ENCODE measurements at places on chromosomes 16 and 17.

DNA sequence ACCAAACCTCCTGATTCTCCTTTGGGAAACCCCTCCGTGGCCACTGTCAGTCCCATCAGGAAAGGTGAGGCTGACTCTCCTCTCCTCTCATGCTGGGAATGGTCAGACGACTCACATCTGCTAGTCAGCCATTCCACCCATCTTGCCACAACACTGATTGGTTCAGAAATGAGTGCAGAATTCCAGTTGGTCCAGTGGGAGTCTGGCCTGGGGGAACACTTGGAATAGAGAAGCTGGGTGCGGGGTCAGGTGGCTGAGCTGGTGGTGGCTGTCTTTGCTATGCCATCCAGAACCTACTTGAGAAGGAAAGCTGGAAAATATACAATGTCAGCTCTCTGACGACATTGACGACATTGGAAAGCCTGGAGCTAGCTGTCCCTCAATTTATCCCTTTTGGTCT is 23.6 kb upstream of the PLLP start:
- DNase-seq, result no peak

- DNase-seq, result no peak
Measured at GRCh38 chr16:67542464-67542863, 13.8 kb downstream of the RIPOR1 start.

- no peak for DNase-seq
Measured at GRCh38 chr17:6497496-6498221, 53.4 kb downstream of the PIMREG start.

GRCh38 chr17:9037736-9038135 is 16.4 kb downstream of the NTN1 start:
- DNase-seq, result no peak

DNA sequence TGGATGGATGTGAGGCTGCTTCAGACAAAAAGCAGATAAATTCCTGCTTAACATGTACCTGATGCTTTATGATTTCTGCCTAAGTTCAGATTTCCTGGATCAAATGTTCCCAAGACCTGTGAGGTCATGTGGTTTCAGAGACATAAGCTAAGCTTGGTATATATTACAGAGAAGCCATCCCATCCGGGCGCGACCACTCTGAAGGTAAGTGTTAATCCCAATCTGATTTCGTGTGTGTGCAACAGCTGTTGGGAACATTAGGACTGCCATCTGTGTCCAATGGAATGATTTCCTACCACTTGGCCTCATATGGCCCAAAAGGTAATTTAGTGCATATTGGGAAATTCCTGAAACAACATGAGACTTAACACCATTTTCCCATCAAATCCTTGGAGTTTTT is 199.1 kb downstream of the HS3ST3B1 start:
- peak; percentile 83 for DNase-seq

GRCh38 chr16:50555269-50555875 is 7.2 kb downstream of the NKD1 start:
- DNase-seq, result no peak

GRCh38 chr17:44122816-44123355 is 555 bp downstream of the HDAC5 start:
- no peak for DNase-seq

GRCh38 chr17:50276588-50277356 is 2.5 kb downstream of the TMEM92 start:
- DNase-seq, result no peak

GRCh38 chr17:82893779-82894178 is 54.0 kb upstream of the ZNF750 start:
- DNase-seq, result no peak

GRCh38 chr17:29572691-29573557 is 4.4 kb downstream of the TP53I13 start:
- no peak for DNase-seq

GRCh38 chr17:60154616-60155426 is 5.0 kb downstream of the CA4 start:
- DNase-seq, result no peak

DNA sequence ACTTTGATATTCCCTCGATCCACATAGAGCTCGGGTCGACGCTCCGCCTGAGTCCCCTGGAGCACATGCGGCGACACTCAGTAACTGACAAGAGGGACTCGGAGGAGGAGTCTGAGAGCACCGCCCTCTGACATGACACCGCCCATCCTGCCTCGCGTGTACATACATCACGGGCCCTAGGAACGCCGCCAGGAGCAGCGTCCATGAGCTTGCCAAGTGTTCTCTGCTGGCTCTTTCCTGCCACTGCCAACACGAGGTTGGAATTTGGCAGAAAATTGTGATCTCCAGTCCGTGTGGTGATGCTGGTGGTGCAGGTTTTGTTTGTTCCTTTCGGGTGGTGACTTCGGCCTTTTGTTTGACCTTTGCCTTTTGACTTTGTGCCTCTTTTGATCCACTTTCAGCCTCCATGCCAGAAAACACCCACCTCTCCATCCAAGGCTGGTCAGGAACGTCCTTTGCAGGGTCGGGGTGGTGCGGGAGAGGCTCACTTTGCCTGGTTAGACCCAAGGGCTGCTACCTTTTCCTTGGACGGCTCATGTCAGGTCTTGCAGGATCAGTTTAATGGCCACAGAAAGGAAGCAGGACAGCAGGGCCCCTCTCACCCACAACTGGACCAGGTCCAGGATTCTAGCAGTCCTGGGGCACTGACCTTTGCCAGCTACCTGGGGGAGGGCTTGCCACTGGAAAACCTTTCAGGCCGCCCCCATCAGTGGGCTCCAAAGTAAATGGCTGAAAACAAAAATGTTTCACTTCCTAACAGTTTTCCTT is 27.6 kb downstream of the ELAC2 start:
- no peak for DNase-seq

DNA sequence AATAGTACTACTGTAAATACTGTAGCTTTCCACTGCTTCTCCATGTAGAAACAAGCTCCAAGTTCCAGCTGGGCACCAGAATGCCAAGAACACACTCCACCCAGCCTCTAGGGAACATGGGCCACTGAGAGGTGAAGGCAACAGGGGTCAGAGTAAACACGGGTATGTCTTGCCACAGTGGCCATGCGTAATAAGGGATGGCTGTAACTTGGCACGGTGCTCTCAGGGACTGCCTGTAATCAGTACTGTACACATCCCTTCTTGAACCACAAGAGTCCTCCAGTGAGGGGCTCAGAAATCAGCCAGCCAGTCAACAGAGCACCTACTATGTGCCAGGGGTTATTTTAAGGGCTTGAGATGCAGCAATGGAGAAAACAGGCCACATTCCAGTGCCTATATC is 10.8 kb downstream of the LRRC59 start:
- DNase-seq, result no peak

- peak; percentile 78 for DNase-seq
Measured at GRCh38 chr16:77584205-77584859, 138.0 kb upstream of the NUDT7 start.

- no peak for DNase-seq
Measured at GRCh38 chr17:77072670-77073069, 68.1 kb upstream of the SEC14L1 start.

GRCh38 chr17:8100111-8100510 is 12.6 kb upstream of the ALOX12B start:
- DNase-seq, result no peak

DNA sequence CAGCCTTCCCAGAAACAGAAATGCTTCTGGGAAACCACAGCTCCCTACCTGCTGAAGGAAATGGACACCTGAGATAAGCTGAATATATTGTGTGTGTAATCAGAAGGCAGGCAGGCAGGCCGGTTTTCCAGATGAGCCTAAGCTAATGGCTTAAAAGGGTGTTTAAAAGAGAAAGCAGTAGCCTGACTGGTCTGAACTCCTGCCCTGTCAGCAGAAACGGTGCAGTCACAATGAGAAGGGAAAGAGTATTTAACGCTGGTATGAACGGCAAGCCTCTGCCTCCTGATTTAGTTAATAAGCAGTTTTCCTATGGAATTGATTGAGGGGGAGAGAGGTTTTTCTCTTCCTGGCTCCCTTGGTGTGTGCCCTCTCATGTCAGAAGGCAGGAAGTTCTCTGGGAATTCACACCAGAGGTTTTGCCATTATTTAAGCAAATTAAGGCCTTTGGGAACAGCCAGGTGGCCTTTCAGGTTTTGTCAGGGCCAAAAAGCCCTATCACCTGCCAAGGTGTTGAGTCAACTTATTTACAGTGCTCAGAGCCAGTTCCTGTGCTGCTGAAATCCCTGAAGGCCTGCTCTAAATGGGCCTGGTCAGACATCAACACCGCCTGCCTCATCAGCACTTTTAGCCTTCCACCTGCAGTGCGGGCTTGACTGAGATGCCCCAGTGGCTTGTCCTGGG is 41.6 kb downstream of the CDH1 start:
- DNase-seq, result no peak

DNA sequence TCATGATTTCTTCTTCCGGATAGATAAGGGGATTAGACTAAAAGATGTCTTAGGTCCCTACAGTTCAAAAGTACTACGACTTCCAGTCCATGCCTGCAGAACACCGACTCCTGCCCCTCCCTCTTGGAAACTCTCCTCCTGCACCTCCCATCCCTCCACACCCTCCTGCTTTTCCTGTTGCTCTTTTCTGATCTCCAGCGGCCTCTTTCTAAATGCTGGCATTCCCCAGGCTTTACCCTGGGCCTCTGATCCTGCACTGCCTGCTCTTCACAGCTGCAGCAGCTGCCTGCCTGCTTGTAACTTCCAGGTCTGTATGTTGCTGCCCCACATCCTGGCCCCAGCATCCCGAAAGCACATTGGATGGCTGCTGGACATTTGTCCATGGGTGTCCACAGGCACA is 154.2 kb downstream of the KCNJ12 start:
- no peak for DNase-seq

DNA sequence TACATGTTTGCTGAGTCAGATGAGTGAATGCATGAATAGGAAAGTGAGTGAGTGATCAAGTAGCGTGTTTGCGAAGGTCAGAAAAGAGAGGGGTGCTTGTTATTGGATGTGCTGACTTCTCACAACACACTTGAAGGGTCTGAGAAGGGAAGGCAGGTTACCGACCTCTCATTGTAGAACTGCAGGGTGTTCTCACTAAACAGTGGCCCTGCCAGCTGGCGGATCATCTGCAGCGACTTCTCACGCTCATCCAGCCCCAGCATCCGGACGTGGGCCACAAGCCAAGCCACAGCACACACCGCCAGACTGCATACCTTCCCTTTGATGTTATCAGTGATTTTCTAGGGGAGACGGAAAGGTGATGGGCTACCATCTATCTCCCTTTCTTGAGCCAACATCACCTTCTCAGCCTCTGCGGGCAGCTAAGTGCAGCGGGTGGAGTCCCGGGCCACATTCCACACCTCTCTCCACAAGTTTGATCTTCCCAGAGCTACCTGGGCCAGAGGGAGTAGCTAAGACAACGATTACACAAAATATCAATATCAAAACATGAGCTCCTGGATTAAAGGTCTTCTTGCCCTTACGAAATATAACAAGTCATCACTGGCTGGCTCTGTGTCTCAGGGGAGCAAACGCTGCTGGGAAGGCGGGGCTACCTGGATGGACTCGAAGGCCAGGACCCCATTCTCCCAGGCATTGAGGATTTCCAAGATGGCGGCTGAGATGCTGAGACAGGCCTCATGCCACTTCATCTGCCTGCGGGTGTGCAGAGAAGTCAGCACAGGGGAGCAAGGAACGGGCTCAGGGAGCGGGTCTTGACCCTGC is 11.0 kb downstream of the CSF3 start:
- no peak for DNase-seq

GRCh38 chr17:77214328-77214727 is 73.6 kb downstream of the SEC14L1 start:
- DNase-seq, result no peak

GRCh38 chr17:60720763-60721531 is 43.3 kb downstream of the BCAS3 start:
- DNase-seq, result peak; percentile 61

DNA sequence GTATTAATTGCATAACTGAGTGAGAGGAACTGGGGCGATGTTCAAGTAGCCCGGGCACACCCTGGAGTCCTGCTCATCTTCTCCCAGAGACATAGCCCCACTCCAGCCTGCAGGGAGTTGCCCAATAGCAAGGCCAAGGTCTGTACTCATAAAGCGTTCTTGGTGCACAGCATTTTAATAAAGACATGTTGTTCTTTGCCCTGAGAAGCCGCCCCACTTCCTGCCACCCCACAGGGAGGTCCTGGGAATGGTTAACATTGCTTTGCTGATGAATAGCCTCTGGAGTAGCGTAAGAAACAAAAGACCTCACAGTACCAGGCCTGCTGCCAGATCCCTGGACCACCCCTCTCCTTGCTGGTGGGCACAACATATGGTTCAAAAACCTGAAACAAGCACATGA is 21.6 kb upstream of the CDH1 start:
- DNase-seq, result no peak

GRCh38 chr16:86566601-86566965 is at the start of gene FOXC2:
Gene FOXC2, plus strand, starts transcription at chr16:86566829. Its CDS starts 507 bp downstream, at chr16:86567336.
- DNase-seq, result no peak

GRCh38 chr16:15538507-15538906 is 104.1 kb downstream of the BMERB1 start:
- peak; percentile 68 for DNase-seq

GRCh38 chr17:47852113-47852949 is 1.4 kb upstream of the SP6 start:
- no peak for DNase-seq

DNA sequence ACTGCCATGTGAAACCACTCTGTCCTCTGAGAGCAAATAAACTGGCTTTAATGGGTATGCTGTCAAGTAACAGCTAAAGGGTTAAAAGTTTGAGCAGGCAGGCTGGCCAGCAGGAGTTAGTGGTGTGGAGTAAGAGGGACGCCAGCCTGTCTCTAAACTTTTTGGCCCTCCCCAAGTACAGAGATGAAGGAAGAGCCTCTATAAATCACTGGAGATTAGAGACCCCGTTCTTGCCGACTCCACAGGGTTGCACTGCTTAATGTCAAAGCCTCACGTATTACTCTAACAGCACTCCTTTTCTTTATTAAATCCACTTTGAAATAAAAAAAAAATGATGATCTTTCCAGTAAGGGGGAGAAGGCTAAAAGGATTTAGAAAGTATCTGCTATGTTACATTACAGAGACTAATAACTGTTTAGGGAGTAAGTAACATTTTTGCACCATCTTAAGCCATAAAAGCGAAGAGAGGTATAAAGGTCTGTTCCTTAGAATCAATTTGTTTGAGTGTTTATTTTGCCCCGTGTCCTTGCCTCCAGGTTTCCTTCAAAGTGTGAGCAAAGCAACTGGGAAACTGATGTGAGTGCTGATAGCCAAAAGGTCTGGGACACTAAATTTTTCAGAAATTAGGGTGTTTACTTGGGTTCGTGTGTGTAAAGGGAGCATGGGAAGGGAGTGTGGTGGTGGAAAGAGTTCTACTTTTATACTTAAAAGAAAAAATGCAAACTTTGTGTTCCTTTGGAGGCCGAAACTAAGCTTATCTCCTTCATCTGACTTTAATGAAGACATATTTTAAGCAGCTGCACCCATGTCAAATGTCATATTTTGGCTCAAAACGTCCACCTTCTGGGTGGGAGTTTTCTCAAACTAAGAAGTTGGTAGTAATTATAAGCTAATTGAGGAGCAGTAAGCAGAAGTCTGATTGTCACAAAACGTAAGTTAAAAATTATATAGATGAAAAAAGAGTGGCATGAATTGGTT is 109.9 kb upstream of the TBX2 start:
- no peak for DNase-seq

All from NCI-H524 (cell line).